Fibroblast of lung (primary cell): ENCODE measurements at places on chromosomes 6 and 20. TPM values are rescaled to one million over a fixed set of nuclear protein-coding genes. Genes with fewer than 3 reads are reported as not detected.
A peak's percentile ranks its signal among the peaks of the same experiment; 100 is the strongest.

The TREML2 gene
- total RNA-seq, result not detected in 2 replicates

The ARMC12 gene
- total RNA-seq, result 0.50 and 1.0 TPM in 2 replicates

The AKAP12 gene
- total RNA-seq, result 65.5 and 68.5 TPM in 2 replicates

The TMC2 gene
- total RNA-seq, result under 0.01 TPM in 2 replicates

The TCP11 gene
- total RNA-seq, result 0.17 and 0.51 TPM in 2 replicates

The SLC22A2 gene
- total RNA-seq, result not detected in 2 replicates

The MYO6 gene
- 14.4 and 24.9 TPM in 2 replicates for total RNA-seq

- no peaks in the 10 kb centered on the region for H3K36me3 ChIP-seq
- peak overlapping the region; percentile 72 for H3K27ac ChIP-seq
- H3K27me3 ChIP-seq, result no peaks in the 10 kb centered on the region
- no peak for DNase-seq
- H3K4me1 ChIP-seq, result peaks cover 17% of the 10 kb centered on the region
Measured at GRCh38 chr6:18264923-18265377, 620 bp upstream of the DEK start.

- H3K36me3 ChIP-seq, result no peaks in the 10 kb centered on the region
- no peaks in the 10 kb centered on the region for H3K27me3 ChIP-seq
- no peaks in the 10 kb centered on the region for H3K4me1 ChIP-seq
- no peak overlapping the region for H3K27ac ChIP-seq
Measured at GRCh38 chr6:50198245-50198644, 148.5 kb upstream of the DEFB112 start.

GRCh38 chr20:62387219-62387913, 463 bp downstream of the RPS21 start:
- no peaks in the 10 kb centered on the region for H3K27me3 ChIP-seq
- peak overlapping the region; percentile 76 for H3K27ac ChIP-seq
- DNase-seq, result no peak
- peaks cover 9% of the 10 kb centered on the region for H3K4me1 ChIP-seq

DNA sequence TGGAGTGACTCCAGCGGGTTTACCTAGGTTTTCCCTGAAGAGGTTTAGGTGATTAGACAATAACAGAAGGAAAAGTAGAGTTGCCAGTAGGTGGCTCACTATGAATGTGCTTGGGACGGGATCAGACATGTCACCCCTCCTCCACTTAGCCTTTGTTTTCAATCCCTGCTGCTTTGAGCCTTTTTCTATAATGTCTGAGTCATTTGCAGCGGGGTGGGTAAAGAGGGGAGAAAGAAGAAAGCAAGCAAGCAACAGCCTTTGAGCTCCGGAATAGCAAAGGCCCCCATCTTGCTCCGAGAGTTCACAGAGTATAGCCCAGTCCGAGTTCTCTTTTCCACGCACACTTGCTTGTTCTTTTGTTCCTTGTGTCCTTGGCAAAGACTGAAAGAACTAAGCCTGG, 129.1 kb downstream of the PACRG start:
- no peaks in the 10 kb centered on the region for H3K27me3 ChIP-seq
- H3K27ac ChIP-seq, result no peak overlapping the region
- H3K4me1 ChIP-seq, result no peaks in the 10 kb centered on the region

DNA sequence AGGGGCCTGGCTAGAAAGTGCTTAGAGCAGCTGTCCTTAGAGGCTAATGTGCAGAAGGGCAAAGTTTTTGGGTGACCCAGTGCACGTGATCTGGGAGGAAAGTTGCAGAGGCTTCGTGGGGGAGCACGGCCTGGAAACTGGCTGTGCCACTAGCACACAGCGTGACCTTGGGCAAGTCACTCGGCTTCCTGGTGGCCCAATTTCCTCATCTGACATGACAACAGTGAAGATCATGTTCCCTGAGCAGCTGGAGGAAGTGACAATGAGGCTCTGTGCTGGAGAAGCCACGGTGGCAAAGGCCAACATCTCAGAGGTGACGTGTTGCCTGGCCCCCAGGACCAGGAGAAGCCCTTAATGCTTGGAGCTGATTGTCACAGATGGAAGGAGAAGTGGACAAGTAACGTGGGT, 99.5 kb downstream of the FOXC1 start:
- no peaks in the 10 kb centered on the region for H3K27me3 ChIP-seq
- no peak overlapping the region for H3K4me3 ChIP-seq
- no peaks in the 10 kb centered on the region for H3K4me1 ChIP-seq
- no peak overlapping the region for H3K27ac ChIP-seq

GRCh38 chr6:18506382-18507017, 119.3 kb downstream of the RNF144B start:
- no peak overlapping the region for H3K27ac ChIP-seq
- DNase-seq, result peak; percentile 48
- H3K36me3 ChIP-seq, result no peaks in the 10 kb centered on the region
- H3K4me3 ChIP-seq, result no peak overlapping the region
- peaks cover 2% of the 10 kb centered on the region for H3K4me1 ChIP-seq

GRCh38 chr20:18404172-18404571, 62.7 kb downstream of the DZANK1 start:
- peak; percentile 18 for DNase-seq
- H3K4me3 ChIP-seq, result no peak overlapping the region
- H3K27me3 ChIP-seq, result no peaks in the 10 kb centered on the region
- H3K36me3 ChIP-seq, result no peaks in the 10 kb centered on the region
- no peak overlapping the region for H3K27ac ChIP-seq

- peak within 1 kb of the TSS; percentile 74 for H3K4me3 ChIP-seq
- peaks cover 8% of the 10 kb centered on the region for H3K27me3 ChIP-seq
- H3K4me1 ChIP-seq, result peaks cover 3% of the 10 kb centered on the region
Measured at GRCh38 chr20:6122873-6123648, at the start of gene FERMT1. TSS of gene FERMT1 (minus strand) at chr20:6123030. CDS start at chr20:6119554, 3,476 bp downstream.

GRCh38 chr6:20147469-20147868, 64.8 kb downstream of the MBOAT1 start:
- H3K36me3 ChIP-seq, result no peaks in the 10 kb centered on the region
- no peak for DNase-seq
- no peak overlapping the region for H3K27ac ChIP-seq
- no peak overlapping the region for H3K4me3 ChIP-seq
- no peaks in the 10 kb centered on the region for H3K4me1 ChIP-seq
- no peaks in the 10 kb centered on the region for H3K27me3 ChIP-seq

- no peak overlapping the region for H3K4me3 ChIP-seq
- H3K36me3 ChIP-seq, result no peaks in the 10 kb centered on the region
- no peaks in the 10 kb centered on the region for H3K27me3 ChIP-seq
Measured at GRCh38 chr6:108650781-108651180, 90.1 kb downstream of the FOXO3 start.

DNA sequence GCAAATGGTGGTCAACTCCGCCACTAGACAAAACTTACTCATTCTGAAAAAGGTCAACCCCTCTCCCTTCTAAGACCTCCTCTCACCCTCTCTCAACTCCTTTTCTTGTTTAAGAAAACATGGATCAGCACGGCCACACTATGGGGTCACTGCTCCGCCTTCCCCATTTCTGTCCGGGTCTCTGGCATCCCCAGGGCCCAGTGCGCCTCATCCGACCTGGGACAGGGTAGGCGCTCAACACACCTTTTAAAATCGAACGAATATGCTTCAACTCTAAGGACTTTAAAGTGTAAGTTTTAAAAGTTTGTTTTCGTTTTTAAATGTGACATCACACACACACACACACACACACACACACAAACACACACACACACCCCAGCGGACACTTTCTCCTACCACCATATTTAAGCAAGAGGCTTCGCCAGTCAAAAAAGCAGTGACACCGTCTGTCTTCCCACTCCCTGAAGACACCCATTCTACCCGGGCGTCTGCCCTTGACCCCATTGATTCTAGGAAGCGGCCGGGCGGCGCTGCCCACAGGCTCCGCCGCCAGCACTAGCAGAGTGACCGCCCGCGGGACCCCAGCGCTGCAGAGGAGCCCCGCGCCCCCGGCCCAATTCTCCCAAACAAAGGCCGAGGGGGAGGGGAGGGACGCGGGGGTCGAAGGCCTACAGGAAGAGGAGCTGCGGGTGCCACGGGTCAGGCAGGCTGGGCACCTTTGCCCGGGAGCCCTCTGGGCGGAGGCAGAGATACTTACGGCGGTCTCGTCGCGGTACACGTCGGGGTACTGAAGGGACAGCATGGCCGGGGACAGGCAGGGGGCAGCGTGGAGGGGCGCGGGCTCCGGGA, 568 bp downstream of the PREP start:
- peak; percentile 47 for DNase-seq
- peak overlapping the region; percentile 85 for H3K4me3 ChIP-seq
- H3K27ac ChIP-seq, result peak overlapping the region; percentile 66
- no peaks in the 10 kb centered on the region for H3K27me3 ChIP-seq

- H3K4me1 ChIP-seq, result peaks cover 7% of the 10 kb centered on the region
- H3K4me3 ChIP-seq, result no peak overlapping the region
- peak; percentile 53 for DNase-seq
- H3K27me3 ChIP-seq, result no peaks in the 10 kb centered on the region
Measured at GRCh38 chr6:113588646-113589045, 268.5 kb upstream of the MARCKS start.

DNA sequence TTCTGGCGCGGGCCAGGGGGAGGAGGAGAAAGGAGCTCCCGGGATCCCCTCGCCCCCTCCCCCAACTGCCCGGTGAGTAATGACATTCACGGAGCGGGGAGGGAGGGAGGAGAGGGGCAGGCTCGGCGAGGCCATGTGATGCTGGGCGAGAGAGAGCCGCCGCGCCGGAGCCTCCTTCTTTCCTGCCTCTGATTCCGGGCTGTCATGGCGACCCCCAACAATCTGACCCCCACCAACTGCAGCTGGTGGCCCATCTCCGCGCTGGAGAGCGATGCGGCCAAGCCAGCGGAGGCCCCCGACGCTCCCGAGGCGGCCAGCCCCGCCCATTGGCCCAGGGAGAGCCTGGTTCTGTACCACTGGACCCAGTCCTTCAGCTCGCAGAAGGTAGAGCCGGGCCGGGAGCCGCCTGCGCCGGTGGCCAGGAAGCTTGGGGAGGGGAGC, at the start of gene GDAP1L1:
Gene GDAP1L1, plus strand, starts transcription at position 178 of the 441 bp plus-strand sequence. Its CDS starts 27 bp downstream, at position 205.
- H3K27me3 ChIP-seq, result peaks cover 11% of the 10 kb centered on the region
- no peak within 1 kb of the TSS for H3K4me3 ChIP-seq
- no peak within 1 kb of the TSS for H3K27ac ChIP-seq
- H3K36me3 ChIP-seq, result no peaks in the 10 kb centered on the region
- H3K4me1 ChIP-seq, result no peaks in the 10 kb centered on the region

DNA sequence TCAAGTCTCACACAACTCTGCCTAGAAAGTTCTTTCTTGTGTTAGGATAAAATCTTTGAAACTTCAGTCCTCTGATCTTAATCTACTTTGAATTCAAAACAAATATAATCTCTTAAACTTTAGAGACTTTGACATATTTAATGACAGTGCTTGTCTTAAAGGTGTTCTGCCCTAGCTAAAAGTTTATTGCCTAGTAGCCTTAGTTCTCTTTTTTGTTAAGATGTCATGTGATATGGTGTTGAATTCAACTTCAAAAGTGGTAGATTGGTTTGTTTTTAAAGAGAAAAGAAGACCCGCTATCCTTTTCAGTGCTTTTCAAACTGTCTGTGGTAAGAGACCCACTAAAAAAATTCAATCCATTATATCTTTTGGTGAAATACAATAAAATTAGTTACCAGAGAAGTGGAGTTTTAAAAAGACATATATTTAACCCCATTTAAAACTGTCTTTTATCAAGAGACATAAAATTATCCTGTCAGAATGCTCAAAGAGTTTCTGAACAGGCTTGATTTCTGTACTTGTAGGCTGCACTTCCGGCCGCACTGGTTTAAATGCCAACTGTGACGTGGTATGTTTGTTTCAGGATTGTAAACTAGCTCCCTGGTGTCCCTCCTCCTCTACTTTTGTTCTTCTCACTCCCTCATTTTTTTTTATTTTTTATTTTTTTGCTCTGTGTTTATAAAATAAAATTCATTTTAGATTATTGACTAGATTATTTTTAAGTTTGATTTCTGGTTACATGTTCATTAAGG, 76.5 kb downstream of the QKI start:
- DNase-seq, result peak; percentile 71
- H3K4me1 ChIP-seq, result peaks cover 4% of the 10 kb centered on the region
- no peak overlapping the region for H3K4me3 ChIP-seq
- H3K36me3 ChIP-seq, result no peaks in the 10 kb centered on the region
- H3K27ac ChIP-seq, result no peak overlapping the region

- H3K4me1 ChIP-seq, result no peaks in the 10 kb centered on the region
- no peaks in the 10 kb centered on the region for H3K36me3 ChIP-seq
- H3K27me3 ChIP-seq, result no peaks in the 10 kb centered on the region
- no peak for DNase-seq
- no peak overlapping the region for H3K27ac ChIP-seq
Measured at GRCh38 chr6:167572841-167573271, 248.0 kb downstream of the TTLL2 start.

DNA sequence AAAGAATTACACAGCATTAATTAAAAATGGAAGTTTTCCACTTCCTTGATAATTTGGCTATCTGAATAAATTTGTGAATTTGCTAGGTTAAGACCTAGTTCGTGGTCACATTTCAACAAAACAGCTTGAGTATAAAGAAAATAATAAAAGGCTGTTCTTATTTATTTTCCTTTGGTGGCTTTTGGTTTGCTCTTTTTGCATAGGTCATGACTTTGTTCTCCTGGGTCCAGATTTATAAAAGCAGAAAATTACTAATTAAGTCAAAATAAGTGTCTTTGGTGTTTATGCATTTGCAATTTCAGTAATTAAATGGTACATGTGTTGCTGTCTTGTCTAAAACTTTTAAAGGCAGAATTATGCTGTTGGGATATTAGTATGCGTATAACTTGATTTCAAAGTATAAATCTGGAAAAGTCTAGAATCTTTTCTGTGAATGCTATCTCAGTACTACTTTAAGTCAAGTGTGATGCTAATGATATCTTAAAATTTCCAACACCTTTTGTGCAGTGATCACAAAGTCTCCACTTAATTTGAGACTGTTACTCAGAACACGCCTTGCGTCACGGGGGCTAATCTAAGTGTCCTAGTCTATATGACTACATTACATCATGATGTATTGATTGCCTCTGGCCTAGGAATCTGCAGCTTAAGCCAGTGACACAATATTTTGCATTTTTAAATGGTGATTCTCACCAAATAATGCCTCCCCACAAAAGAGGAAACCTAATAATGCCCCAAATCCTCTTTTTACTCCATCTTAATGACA, 41.0 kb downstream of the GNAS start:
- peak overlapping the region; percentile 82 for H3K4me3 ChIP-seq
- peak overlapping the region; percentile 68 for H3K27ac ChIP-seq
- no peaks in the 10 kb centered on the region for H3K27me3 ChIP-seq
- peak; percentile 52 for DNase-seq
- peaks cover 20% of the 10 kb centered on the region for H3K4me1 ChIP-seq

DNA sequence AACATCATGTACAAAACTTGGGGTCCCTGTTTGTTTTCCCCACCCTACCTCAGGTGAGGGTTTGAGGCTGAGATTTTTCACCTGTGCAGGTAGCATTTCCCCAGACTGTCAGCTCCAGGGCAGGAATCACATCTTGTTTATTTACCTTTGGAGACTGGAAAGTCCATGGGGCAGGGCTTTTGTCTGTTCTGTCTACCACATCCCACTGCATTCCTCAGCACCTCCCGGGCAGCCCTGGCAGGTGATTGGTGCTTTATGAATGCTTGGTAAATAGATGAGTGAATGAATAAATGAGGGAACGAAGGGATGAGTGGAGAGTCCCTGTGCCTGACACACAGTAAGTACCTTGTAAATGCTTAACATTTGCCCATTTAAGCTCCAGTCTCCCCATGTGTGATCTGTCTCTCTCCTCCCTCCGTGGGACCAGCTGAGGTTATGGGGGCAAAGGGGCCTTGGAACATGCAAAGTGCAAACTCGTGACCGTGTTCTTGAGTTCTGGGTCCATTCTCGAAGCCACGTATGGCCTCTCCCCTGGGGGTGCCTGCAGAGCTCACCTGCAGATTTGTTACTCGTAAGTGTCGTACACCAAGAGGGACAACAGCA, 69.7 kb upstream of the PMEPA1 start:
- H3K36me3 ChIP-seq, result no peaks in the 10 kb centered on the region
- no peak overlapping the region for H3K4me3 ChIP-seq
- no peaks in the 10 kb centered on the region for H3K4me1 ChIP-seq
- H3K27ac ChIP-seq, result no peak overlapping the region
- no peak for DNase-seq
- no peaks in the 10 kb centered on the region for H3K27me3 ChIP-seq

GRCh38 chr20:54267483-54268003, 59.7 kb downstream of the PFDN4 start:
- no peak overlapping the region for H3K4me3 ChIP-seq
- no peaks in the 10 kb centered on the region for H3K4me1 ChIP-seq
- peak; percentile 65 for DNase-seq
- no peaks in the 10 kb centered on the region for H3K36me3 ChIP-seq
